ENCODE measurements at places on chromosomes 4 and X.

- no peak for DNase-seq
These were observed 63.3 kb downstream of the GPAT3 start for GRCh38 chr4:83599183-83599582.

GRCh38 chr4:137614491-137614890, 82.2 kb upstream of the PCDH18 start:
- no peak for DNase-seq

- no peak for DNase-seq
These were observed 92.8 kb downstream of the CBR4 start for GRCh38 chr4:168917138-168917779.

- no peak for DNase-seq
These were observed 104.3 kb upstream of the IGSF1 start for GRCh38 chrX:131393426-131393825.

GRCh38 chr4:123701131-123701575, 304.6 kb downstream of the SPRY1 start:
- DNase-seq, result no peak

DNA sequence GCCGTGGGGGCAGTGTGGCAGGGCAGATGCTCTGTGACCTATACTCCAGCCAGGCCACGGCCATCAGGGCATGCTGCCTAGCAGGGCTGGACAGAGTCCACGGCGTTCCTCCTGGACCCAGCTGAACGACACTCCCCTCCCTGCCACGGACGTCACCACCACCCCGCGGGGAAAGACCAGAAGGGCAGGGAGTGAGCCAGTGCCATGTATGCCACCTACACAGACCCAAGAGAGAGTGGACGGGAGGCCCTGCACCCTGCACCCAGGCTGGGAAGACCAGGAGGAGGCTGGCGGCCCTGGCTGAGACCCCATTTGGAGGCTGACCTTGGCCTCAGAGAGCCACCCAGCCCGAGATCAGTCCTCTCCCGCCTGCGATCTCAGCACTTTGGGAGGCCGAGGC, 101.9 kb downstream of the FAM53A start:
- DNase-seq, result no peak

DNA sequence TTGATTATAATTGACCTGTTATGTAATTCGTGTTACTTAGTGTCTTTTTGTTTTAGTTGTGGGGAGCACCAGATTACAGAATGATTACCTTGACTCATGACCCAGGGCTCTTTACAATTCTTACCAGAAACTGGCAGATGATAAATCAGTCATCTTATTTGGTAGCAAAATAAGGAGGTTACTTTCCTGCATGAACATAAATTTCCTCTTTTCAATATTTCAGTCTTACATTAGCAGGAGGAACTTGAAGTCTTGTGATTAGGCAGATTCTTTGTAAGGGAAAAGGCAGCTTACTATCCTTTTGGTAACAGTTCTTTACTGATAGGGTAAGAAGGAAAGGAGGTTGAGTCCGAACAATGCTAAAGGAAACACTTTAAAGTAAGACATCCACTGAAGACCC, 26.0 kb upstream of the SLC25A5 start:
- DNase-seq, result no peak

DNA sequence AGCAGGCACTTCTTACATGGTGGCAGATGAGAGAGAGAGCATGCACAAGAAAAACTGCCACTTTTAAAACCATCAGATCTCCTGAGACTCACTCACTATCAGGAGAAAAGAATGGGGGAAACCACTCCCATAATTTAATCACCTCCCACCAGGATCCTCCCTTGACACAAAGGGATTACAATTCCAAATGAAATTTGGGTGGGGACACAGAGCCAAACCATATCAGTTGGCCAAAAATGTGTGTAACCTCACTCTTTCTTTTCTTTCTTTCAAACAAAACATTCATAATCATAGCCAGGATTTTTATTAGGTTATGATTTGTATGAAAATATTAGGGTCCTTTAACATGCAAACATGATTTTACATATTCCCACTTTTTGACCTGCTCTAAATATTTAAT, 222.1 kb downstream of the PCDH18 start:
- DNase-seq, result no peak

DNA sequence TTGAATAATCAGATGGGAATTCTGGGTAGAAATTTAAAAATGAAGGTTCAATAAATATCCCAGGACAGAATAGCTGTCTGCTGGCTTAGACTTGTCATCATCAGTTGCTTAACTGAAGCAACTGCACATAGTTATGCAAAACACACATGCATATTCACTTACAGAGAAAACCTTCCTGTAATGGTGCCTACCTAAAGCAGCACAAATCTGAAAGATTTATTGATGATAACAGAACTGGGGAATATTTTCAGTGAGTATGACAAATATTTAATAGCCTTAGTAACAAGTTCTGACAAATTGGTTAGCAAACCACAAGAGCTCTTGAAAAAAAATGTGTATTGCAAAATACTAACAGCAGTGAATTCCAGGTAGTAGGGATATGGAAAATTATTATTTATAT, 606.8 kb upstream of the BOD1L1 start:
- no peak for DNase-seq

- no peak for DNase-seq
These were observed 223.8 kb upstream of the PSAPL1 start for GRCh38 chr4:7658341-7659204.

DNA sequence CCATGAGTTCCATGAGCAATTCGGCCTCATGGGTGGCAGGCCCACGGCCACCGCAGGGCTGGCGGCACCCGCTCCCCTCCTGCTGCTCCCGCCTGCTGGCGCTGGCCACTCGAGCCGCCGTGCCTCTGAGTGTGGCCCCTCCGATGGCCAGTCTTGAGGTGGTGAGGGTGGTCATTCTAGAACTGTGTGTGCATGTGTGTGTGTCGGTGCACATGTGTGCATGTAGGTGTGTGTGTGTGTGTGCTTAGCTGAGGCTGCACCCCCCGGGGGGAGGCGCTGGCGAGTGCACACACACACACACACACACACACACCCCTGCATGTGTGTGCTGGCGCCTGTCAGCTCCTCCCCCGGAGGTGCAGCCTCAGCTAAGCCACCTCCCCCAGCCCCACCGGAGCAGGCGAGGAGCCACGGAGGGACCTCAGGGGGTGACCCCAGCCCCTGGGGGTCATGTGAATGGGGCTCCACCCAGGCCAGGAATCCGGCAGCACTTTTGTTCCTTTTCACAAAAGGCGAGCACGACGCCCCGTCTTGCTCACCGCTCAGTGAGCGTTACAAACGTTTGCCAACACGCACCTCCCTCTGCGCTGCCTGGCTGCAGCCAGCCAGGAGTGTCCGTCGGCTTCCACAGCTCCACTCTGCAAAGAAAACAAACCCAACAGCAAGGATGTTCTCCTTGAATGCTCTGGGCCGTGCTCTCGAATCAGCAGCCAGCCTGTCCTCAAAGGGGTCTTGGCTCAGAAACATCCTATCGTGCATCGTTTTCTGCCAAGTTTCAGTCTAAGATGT, 29.9 kb downstream of the FGFRL1 start:
- DNase-seq, result no peak

GRCh38 chr4:12987284-12987683, 496.9 kb downstream of the RAB28 start:
- no peak for DNase-seq

DNA sequence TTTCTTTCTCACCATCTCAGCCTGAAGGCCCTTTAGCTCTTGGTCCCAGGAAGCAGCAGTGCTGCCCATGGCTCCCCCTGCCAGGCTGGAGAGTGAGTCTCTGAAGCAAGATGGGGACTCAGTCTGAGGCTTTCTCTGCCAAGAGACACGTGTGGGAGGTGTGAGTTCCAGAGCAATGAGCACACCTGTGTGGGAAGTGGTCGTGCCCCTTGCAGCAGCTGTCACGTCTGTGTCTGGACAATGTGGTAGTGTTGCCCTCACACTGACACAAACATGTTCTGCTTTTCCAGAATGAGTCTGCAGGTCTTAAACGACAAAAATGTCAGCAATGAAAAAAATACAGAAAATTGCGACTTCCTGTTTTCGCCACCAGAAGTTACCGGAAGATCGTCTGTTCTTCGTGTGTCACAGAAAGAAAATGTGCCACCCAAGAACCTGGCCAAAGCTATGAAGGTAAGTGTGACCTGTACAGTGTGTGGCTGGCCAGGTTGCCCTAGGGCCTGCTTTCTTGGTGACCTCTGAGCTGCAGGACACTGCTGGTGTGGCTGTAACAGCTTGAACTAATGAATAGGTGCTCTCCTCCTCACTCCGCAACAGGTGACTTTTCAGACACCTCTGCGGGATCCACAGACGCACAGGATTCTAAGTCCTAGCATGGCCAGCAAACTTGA, 1.9 kb downstream of the TACC3 start:
- peak; percentile 67 for DNase-seq

DNA sequence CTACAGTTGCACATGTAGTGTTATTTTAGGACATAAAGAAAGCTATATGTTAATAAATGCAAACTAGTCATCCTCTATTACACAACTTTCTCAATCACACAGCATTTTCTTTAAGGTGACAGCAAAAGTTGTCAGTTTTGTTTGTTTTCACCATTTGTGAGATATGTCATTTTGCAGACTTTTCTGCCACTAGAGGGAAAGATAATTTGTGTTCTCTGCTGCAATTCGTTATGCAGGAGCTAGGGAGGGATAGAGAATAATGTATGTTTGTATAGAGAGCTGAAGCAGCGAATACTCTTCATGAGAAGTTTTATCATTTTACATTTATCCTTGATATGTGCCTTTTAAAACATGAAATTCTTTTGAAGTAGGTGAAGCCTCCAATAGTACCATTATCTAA, 670.6 kb upstream of the ATOH1 start:
- DNase-seq, result no peak

DNA sequence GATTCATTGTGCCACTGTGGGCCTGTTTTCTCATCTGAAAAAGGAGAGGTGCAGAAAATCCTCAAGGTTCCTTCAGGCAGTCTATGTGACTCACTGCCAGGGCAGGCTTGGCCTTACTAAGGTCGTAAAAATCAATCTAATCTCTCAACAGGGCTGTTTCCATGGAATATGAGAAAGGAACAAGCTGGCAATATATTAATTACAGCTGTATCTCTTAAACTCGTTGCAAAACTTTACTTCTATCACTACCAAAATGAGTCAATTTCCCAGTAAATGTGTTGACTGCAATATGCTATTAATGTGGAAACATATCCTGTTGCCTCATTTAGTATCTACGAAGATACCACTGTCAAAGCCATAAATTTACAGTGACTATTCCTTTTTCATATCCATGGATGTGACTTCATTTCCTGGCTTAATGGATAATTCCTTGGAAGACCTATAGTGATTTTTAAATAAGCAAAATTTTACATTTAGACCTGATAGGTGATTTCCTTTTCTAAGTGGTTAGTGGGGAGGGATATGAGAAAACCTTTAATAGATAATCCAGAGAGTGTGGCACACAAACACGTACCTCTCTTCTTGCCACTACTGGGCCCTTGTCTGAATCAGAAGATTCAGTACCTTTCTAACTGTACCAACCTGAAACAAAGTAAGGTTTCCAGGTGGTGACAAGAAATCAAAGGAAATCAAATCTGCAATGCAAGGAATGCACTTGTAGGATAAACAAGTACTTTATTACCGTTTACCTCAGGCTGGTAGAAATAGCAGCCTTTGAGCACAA, 127.4 kb upstream of the FTHL17 start:
- no peak for DNase-seq

DNA sequence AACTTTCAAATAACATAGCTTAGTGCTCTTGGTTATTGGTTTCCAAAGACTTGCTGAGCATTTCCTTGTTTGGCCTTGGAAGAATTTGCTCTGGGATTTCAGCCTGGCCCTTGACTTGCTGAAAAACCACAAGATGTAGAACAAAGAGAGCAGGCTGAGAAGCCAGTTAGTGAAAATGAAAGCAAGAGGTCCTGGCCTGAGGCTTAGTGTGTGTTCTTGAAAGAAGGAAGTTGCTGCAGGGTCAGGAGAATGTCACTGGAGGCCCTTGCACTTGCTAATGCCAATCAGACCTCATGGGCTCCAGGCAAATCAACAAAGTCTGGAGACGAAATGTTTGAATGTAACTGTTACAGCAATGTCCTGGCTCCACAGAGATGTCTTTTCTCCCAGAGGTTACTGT, 79.4 kb downstream of the SYNPO2 start:
- DNase-seq, result peak; percentile 3

DNA sequence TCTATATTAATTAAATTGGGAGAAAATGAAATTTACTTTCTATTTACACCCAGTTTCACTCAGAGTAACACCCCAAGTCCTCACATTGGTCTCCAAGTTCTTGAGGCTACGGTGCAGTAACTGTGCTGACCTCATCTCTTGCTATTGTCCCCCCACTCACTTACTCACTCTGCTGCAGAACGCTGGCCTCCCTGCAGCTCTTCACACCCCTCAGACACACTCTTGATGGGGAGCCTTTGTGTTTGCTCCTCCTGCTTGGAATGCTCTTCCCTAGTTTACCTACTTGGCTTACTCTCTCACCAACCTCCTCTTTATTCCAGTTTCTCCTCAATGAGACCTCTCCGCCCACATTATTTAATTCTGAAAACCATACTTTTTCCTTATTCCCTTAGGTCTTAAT, 22.2 kb upstream of the SPARCL1 start:
- no peak for DNase-seq

DNA sequence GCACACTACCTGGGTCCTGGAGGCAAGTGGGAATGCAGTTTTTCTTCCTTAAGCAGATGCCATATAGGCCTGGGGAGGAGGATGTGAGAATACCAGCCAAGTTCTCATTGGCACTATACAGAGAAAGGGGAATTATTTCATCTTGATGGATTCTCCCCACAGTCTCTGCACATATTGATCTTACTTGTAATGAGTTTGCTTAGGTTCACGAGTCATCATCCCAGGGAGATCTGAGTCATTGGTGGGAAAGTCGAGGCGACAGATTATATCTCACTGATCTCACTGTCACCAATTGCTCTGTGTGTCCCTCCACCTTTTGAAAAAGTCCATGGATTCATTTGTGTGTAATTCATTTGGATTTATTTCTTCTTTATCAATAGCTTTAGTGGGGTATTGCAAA, 156.8 kb downstream of the AR start:
- DNase-seq, result no peak

GRCh38 chrX:44082829-44083228, 109.6 kb upstream of the NDP start:
- no peak for DNase-seq

DNA sequence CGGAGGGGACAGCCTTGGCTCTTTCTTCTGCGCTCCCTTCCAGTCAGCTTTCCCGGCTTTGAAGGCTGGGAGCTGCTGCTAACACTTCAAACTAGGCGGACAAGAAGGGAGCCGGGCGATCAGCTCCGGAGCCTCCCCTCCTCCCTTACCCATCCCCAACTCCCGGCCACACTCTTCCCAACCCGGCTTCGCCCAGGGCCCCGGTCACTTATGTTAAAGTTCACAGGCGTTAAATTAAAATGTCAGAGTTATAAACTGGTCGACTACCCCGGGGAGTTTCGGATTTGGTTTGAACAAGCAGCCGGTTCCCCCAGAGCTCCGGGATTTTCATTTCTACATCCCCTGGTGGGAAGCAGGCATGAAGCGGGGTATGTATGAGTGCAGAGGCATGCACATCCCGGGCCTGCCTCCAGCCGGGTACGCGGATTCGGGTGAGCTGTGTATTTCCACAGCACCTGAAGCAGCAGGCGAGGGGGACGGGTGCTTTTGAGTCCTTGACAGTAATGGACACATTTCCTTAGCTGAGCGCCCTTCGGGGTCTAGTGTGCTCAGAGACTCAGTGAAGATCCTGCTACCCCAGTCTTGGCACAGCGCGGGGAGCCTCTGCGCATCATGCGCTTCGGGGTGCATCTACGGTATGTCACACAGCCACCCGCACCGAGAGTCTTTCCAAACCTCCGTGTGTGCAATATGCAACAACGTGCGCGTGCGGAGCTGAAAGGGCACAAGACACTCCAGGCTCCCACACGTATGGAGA, 880 bp downstream of the UNC5C start:
- no peak for DNase-seq
